HFFc6 (cell line): ENCODE measurements at places on chromosomes 6 and 20. TPM values are rescaled to one million over a fixed set of nuclear protein-coding genes. Genes with fewer than 3 reads are reported as not detected.

- no peaks in the 10 kb centered on the region for H3K36me3 ChIP-seq
- H3K4me3 ChIP-seq = no peak overlapping the region
- no peak for DNase-seq
- H3K4me1 ChIP-seq = peaks cover 64% of the 10 kb centered on the region
Observed at GRCh38 chr6:35195120-35195780, 18.5 kb upstream of the SCUBE3 start.

DNA sequence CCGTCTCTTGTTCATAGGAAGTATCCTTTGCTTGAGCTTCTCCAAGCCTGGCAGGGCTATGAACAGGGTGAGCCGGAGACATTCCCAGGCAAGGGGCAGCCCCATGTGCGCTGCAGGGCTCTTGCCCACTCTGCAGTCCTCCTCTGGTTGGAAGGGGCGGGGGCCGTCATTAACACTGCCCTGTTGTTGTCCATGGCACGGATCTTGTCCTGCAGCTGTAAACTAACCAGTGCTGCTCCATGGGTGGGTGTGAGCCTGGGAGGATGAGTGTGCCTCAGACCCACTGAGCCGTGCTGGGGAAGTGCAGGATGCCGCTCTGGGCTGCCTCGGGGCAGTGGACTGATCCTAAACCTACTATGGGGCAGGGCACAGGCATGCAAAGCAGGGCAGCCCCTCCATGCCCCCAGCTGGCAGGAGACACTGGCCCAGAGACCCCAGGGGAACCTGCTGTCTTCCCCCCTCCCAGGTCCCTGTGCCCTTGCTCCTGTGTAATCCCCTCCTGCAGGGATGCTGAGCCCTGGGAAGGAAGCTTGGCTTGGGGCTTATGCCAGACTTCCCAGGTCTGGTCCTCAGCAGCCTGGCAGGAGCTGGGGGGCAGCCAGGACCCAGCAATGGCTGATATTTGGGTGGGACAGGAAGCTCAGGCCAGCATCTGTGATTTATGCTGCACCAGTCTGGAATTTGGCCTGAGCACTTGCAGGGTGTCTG lies 8.5 kb downstream of the EBF4 start:
- H3K36me3 ChIP-seq = no peaks in the 10 kb centered on the region
- no peak for DNase-seq
- no peak overlapping the region for H3K27ac ChIP-seq
- no peaks in the 10 kb centered on the region for H3K4me1 ChIP-seq

DNA sequence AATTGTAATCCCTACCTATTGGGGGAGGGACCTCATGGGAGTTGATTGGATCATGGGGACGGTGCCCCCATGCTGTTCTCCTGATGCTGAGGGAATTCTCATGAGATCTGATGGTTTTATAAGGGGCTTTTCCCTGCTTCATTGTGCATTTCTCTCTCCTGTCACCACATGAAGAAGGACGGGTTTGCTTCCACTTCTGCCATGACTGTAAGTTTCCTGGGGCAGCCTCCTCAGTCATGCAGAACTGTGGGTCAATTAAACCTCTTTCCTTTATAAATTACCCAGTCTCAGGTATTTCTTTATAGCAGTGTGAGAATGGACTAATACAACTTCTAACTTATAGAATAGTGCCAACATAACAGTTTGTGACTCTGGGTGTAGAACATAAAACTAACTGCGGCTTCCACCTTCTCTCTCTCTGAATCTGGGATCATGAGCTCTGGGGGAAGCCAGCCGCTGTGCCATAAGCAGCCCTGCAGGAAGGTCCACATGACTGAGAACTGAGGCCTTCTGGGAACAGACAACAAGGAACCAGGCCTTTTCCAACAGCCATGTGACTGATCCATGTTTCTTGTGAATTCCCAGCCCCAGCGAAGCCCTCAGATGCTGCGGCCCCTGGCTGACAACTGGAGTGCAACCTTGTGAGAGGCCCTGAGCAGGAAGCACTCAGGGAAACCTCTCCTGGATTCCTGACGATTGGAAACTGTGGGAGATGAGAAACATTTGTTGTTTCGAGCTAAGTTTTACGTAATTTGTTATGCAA lies 3.4 kb upstream of the HLA-A start:
- H3K36me3 ChIP-seq = peaks cover 9% of the 10 kb centered on the region; the same call in 1 of the 2 replicates
- no peak overlapping the region for H3K27ac ChIP-seq
- H3K4me3 ChIP-seq = no peak overlapping the region

DNA sequence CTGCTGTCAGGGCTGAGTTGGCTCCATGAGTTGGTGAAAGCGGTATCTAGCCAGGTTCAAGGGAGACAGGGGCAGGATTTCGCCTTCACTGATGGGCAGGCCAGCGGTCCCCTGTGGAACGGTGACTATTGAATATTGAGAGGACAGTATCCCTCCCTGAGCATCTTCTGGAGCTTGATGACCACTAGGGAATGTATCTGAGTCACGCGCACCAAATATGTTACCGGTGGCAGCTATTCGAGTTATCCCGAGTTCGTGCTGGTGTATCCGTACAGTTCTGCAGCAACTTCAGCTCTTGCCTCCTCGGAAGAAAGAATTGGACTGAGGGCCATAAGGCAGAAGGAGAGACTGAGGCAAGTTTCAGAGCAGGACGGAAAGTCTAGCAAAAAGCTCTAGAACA lies 24.8 kb downstream of the MTHFD1L start:
- H3K27ac ChIP-seq = no peak overlapping the region
- peaks cover 32% of the 10 kb centered on the region for H3K4me1 ChIP-seq
- no peak for DNase-seq

DNA sequence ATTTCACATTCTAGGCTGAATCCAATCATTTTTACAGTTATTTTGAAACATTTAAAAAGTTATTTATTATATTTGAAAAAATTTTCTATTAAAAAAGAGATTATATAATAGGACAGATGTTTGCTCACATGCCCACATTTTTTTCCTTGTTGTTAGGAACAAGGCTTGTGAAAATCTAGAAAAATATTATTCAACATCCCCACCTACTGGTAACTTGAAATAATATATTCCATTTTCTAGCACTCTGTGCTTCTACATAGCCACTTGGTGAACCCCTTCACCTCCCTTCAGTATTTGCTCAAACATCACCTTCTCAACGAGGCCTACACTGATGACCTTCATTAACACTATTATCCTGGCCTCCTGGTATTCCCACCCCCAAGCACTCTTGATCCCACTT lies 18.3 kb upstream of the GPRC6A start:
- H3K27me3 ChIP-seq = no peaks in the 10 kb centered on the region
- no peaks in the 10 kb centered on the region for H3K36me3 ChIP-seq
- no peak overlapping the region for H3K4me3 ChIP-seq
- DNase-seq = peak; percentile 57

DNA sequence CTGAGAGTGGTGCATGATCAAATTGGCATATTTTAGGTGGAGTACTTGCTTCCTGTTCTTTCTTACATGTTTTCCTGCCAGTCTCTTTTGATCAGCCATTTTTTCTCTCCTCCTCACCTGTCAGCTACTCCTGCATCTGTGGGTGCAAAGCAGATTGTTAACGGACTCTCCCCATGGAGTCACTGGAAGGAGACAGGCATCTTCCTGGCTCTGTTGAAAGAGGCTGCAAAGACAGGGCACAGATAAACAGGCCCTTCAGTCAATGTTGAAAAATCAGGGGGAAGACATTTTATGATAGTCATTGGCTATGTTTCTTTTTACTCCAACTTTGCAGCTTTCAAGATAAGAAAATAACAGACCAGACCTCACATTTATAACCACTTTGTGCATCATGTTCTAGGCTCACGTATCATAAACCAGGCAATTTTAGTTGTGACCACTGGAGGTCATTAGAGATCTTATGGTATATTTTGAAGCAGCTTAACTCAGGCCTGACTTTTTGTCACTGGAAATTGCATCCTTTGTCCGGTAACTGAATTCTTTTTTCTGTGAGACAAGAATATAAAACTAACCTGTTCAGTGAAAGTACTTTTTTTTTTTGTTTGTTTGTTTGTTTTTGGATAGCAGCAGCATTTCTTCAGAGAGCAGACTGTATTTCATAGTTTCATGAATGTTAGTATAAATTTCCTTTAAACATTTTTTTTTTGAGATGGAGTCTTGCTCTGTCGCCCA lies 20.1 kb downstream of the ECT2L start:
- H3K27me3 ChIP-seq = peaks cover 4% of the 10 kb centered on the region
- H3K27ac ChIP-seq = peak overlapping the region; percentile 75
- H3K4me3 ChIP-seq = no peak overlapping the region
- H3K36me3 ChIP-seq = no peaks in the 10 kb centered on the region
- peaks cover 47% of the 10 kb centered on the region for H3K4me1 ChIP-seq
- DNase-seq = peak; percentile 62

- no peak for DNase-seq
- H3K27me3 ChIP-seq = no peaks in the 10 kb centered on the region; the same call in none of the 2 replicates
- no peak overlapping the region for H3K4me3 ChIP-seq
- no peak overlapping the region; the same call in 1 of the 2 replicates for H3K27ac ChIP-seq
- H3K36me3 ChIP-seq = peaks cover 26% of the 10 kb centered on the region
Observed at GRCh38 chr20:17587148-17587547, 17.3 kb downstream of the DSTN start.

- no peaks in the 10 kb centered on the region for H3K4me1 ChIP-seq
- no peak for DNase-seq
- no peaks in the 10 kb centered on the region for H3K36me3 ChIP-seq
- H3K27ac ChIP-seq = no peak overlapping the region
- no peaks in the 10 kb centered on the region; the same call in none of the 2 replicates for H3K27me3 ChIP-seq
Observed at GRCh38 chr20:41818991-41819390, 200.8 kb upstream of the CHD6 start.

DNA sequence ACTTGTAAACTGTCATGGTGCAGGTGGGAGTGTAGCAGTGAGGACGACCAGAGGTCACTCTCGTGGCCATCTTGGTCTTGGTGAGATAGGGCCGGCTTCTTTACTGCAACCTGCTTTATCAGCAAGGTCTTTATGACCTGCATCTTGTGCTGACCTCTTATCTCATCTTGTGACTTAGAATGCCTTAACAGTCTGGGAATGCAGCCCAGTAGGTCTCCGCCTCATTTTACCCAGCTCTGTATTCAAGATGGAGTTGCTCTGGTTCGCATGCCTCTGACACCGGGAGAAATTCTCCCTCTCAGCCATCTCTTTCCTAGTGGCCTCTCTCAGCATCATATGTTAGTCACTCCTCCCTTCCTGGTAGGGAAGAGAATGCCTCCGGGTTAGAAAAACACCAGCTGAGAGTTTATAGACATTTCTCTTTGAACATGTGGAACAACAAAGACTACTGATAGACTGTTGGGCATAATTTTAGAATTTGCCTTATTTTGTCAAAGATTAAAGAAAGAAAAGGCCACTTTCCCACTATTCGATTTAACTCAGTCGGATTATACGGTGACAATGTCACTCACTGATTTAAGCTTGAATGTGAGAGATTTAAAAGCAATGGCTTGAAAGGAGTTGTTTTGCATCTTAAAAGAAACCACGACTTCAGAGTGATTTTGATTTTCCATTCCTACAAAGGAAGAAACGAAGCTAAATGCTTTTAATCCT lies 67.9 kb upstream of the SNX9 start:
- H3K4me3 ChIP-seq = no peak overlapping the region
- H3K27ac ChIP-seq = no peak overlapping the region
- peaks cover 8% of the 10 kb centered on the region for H3K27me3 ChIP-seq
- H3K4me1 ChIP-seq = peaks cover 53% of the 10 kb centered on the region
- DNase-seq = peak; percentile 52
- peaks cover 4% of the 10 kb centered on the region for H3K36me3 ChIP-seq

DNA sequence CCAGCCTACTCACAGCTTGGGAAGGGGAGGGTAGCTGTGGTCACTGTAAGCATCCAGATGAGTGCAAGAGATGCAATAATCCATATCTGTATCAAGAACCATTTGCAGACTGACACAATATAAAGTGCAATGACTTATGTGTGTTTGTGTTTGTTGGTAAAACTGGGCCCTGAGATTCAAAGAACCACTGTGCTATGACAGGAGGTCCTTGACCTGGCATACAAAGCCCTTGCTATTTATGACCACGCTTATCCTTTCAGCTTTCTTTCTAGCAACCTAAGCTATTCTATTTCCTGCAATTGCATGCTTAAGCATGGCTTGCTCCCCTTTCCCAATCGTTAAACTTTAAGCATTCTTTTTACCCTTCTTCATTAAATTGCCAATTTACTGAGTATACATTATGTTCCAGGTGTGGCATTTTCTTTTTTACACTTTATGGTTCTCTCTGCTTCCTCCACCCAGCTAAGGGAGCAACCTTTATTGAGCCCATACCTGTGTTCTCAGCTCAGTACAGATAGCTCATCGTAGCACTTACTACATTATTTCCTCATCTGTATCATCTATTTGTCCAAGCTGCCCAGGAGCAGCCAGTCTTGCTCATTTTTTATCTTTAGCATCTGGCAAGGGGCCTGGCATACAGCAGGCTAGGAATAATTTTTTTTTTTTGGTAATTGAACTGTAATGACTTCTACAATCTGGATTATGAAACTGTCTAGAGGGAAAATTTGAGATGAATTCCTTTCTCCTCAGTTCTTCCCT lies 3.5 kb downstream of the MCUR1 start:
- H3K4me1 ChIP-seq = peaks cover 57% of the 10 kb centered on the region
- no peak overlapping the region for H3K4me3 ChIP-seq
- 0 out of 2 replicates have a peak overlapping the region, but pooled peaks have one; percentile 36 for H3K27ac ChIP-seq
- no peaks in the 10 kb centered on the region; the same call in 1 of the 2 replicates for H3K27me3 ChIP-seq
- H3K36me3 ChIP-seq = peaks cover 9% of the 10 kb centered on the region
- DNase-seq = no peak

DNA sequence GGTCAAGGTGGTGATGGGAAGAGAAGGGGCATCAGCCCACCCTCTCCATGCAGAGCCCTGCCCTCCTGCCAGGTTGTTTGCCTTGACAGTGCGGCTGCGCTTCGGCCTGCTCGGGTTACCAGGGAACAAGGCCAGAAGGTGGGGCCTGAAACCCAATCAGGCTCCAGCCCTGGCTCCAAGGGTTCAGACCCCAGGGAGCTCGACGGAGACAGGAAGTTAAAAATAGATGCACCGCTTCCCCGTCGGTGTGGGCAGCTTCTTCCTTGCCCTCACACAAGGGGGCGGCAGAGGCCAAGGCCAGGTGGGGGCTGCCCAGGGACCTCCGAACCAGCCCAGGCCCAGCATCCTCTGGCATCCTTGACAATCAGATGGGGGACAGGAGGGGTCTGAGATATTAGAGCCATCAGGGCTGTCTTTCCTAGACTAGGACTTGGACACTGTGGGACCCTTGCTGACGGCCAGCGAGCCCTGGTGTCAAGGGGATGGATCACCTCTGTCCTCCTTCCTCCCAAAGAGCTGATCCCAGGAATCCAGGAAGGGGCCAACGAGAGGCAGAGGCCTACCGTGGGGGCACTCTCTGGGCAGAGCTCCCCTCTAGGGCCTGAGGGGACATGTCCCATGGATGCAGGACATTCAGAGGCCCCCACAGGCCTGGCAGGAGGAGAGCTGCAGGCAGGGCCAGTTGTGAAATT lies 65.2 kb downstream of the RIPOR3 start:
- peaks cover 7% of the 10 kb centered on the region for H3K27me3 ChIP-seq
- no peak overlapping the region for H3K27ac ChIP-seq
- peak; percentile 15 for DNase-seq
- no peak overlapping the region for H3K4me3 ChIP-seq
- peaks cover 2% of the 10 kb centered on the region for H3K36me3 ChIP-seq

- DNase-seq = no peak
- H3K36me3 ChIP-seq = no peaks in the 10 kb centered on the region
- no peak overlapping the region for H3K27ac ChIP-seq
- H3K27me3 ChIP-seq = no peaks in the 10 kb centered on the region
- no peaks in the 10 kb centered on the region for H3K4me1 ChIP-seq
Observed at GRCh38 chr6:98131290-98131990, 702.9 kb upstream of the POU3F2 start.

GRCh38 chr20:31707258-31707615 lies 15.4 kb downstream of the BCL2L1 start:
- H3K4me3 ChIP-seq = no peak overlapping the region
- no peak for DNase-seq
- H3K27me3 ChIP-seq = peaks cover 2% of the 10 kb centered on the region; the same call in 1 of the 2 replicates
- peaks cover 44% of the 10 kb centered on the region for H3K36me3 ChIP-seq
- H3K4me1 ChIP-seq = peaks cover 60% of the 10 kb centered on the region

The HSPA1L gene
- total RNA-seq = 1.5 to 1.9 TPM (median 1.9 TPM) in 3 replicates

The PAK5 gene
- total RNA-seq = not detected in 2 replicates

The NUP43 gene
- total RNA-seq = 29.9 and 40.4 TPM in 2 replicates

The PBX2 gene
- total RNA-seq = 50.1 to 56.9 TPM (median 54.0 TPM) in 3 replicates
